ENCODE measurements at places on chromosomes 2 and 18.

GRCh38 chr2:203656522-203657287, 49.7 kb upstream of the CD28 start:
- DNase-seq: peak; percentile 99

- no peak for DNase-seq
Measured at GRCh38 chr2:163471947-163472346, 263.9 kb downstream of the FIGN start.

DNA sequence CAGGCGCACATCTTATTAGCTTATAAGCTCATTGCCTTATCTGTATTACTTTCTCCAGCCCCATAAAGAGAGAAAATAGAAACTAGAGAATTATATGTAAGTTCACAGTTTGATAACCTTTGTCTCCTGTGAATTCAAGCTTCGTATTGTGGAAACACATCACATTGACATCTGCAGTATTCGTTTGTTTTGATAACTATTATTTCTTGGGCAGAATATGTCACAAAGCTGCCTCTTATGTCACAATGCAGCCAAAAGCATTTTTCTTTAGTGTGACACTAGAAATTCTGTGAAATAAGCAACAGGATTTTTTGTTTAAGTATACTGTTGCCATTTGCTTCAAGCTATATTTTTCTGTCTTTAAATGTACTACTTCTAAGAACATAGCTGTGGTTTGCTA, 221.5 kb downstream of the DOK6 start:
- no peak for DNase-seq

DNA sequence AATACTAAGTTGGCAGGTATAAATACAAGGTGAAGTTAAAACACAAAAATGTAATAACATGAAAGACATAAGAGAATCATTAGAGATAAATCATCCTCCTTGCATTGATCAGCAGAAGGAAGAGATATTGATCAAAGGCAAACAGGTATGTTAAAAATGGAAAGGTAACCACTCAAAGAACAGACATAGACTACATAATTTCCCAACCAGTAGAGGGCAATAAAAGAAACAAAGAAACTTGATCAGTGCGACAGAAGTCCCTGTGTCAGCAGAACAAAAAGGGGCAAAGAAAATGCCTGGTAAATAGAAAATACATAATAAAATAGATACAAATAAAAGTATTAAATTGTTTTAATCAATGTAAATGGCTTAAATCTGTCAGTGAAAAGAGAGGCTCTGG, 53.6 kb downstream of the FAM228A start:
- DNase-seq: no peak

- no peak for DNase-seq
Measured at GRCh38 chr2:31693882-31694281, 113.1 kb upstream of the SRD5A2 start.

DNA sequence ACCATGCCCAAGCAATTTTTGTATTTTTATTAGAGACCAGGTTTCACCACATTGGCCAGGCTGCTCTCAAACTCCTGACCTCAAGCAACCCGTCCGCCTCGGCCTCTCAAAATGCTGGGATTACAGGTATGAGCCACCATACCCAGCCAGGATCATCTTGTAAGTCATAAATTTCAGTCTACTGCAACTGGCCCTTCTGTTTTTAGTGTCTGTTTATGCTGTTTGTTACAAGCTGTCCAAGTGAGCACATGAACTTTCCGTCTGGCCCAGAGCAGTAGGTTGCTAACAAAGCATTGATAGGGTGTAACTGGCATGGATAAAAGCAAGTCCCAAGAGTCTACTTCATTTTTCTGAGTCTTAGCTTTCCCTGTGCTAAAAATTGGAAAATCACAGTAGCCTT, 164.4 kb upstream of the NT5C1B start:
- DNase-seq: no peak

- no peak for DNase-seq
Measured at GRCh38 chr2:233822781-233823730, 31.3 kb downstream of the HJURP start.

DNA sequence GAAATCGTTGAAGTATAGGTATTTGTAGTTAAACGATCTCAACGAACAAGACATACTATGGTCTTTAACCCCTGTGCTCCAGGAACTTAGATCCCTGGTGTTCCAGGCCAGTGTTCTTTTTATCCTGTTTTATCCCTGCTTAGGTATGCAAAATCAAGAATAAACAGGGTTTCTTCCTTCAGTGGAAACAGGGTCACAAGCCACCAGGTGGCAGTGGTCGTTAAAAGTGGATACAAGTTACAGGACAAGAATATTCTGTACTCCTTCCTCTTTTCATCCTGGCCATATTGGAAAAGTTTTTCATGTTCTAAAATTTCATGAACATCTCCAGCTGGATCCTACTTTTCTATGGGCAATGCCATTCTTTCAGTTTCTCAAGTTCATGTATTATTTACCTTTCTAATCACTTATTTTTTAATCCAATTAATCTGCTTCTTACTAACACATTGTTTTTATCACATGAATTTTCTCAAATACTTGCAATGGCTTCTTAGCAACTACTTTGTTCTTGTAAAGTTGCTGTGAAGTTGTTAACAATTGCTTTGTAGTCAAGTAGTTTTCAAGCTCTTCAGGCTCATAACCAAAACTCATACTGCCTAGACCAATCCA, 16.4 kb upstream of the HNMT start:
- peak; percentile 80 for DNase-seq

GRCh38 chr2:108637304-108637669, 82.0 kb upstream of the RANBP2 start:
- peak; percentile 100 for DNase-seq

GRCh38 chr2:202376460-202377206, 506 bp downstream of the BMPR2 start:
- DNase-seq: peak; percentile 48

GRCh38 chr2:197852108-197852507, 47.7 kb downstream of the PLCL1 start:
- no peak for DNase-seq

DNA sequence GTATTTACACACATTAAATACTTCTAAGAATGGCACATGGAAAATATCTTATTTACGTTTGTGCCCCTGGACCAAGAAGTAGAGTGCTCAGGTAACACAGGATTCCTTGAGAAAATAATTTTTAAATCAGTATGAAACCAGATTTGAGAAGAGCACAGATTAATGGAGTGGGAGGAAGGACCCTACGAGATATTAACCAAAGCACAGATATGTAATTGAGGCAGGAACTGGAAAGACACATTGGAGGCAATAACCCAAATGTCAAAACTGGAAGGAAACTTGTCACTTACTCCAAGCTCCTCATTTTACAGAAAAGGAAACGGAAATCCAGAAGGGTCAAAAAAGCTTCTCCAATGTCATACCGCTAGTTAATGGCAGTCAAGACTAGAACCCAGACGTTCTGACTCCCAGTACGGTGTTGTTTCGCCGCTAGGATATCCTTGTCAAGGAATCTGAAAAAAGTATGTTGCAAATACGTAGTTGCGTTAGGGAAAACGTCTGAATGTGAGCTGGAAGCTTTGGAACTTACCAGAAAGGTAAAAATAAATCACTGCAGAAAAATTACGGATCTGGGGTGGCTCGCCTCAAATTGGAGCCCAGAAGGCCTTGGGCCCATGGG, 634 bp downstream of the MTIF2 start:
- DNase-seq: peak; percentile 15
